Stromal cell of bone marrow (primary cell): ENCODE measurements at places on chromosomes 1 and 21.

DNA sequence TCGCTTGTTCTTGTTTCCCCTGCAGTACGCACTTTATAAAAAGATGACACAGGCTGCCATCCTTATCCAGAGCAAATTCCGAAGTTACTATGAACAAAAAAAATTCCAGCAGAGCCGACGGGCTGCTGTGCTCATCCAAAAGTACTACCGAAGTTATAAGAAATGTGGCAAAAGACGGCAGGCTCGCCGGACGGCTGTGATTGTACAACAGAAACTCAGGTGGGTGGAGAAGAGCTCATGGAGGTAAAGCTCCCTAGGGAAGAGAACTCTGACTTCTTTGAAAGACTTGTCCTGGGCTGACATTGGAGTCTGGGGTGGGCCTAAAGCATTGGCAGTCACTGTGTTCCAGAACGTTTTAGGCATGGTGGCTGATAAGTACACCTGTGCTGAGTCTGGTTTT, 19.9 kb upstream of the VAMP3 start:
- no peak for DNase-seq

- DNase-seq: no peak
Measured at GRCh38 chr1:8976896-8977450, 31.3 kb downstream of the CA6 start.

DNA sequence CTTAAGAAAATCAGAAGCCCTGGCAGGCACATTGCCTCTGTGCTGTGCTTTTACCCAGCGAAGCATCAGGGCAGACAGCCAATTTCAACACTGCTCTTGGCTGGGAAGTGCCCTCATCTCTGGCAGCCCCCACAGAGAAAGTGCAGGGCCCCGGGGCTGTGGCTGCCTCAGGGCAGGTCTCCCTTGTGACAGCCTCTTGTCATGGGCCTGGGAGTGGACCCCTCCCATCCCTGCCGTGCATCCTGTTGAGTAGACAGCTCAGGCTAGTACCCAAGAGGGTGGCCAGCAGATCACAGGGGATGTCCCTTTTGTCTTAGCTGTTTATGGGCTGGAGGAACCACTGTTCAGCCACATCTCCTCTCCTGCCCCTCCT, 23.3 kb downstream of the TTC34 start:
- DNase-seq: no peak

DNA sequence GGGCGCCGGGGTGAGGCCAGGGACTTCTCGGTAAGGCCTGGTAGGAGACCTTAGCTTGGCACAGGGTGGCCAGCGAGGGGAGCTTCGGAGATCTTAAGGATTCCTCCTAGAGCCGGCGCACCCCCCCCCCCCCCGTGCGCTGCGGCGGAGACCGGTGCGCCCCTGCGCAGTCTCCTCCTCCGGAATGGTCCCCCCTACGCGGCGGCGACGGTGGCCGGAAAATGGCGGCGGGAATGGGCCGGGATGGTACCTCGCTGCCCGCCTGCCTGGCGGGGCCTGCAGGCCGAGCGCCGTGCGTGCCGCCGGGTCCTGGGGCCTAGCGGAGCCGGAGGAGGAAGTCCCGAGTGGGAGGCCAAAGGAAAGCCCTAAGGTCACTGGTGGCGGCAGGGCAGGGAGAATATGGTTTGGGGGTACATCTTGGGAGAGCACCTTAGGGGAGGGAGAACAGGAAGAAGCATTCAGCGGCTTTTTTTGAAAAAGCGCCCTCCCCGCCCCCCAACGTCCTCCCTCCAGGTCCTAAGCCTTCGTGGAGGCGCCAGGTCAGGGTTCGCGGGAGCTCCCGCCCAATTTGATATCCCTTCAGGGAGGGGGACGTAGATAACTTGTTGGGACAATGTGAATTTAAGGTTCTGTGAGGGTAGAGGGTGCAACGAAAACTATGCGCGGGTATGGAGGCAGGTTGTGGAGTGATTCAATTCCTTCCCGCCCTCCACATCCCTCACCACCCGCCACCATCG, 429 bp downstream of the SRRM1 start:
- DNase-seq: no peak

- DNase-seq: no peak
Measured at GRCh38 chr21:25328736-25329135, 278.5 kb downstream of the MRPL39 start.

DNA sequence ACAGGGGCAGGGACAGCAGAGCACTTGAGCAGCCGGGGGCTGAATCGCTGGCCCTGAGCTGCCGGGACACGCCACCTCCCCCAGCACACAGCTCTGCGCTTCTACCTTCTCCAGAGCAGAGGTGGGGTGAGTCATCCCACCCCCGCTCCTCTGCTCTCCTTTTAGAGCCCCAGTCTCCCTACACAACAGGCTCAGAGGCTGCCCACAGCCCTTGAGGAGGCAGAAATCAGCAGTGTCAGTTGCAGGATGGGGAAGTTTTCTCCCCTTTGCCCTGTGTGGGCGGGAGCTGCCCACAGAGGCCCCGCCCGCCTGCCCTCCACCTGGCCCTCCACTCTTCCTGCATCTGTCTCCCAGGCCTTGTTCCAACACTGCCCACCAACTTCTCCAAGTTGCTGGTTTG, 94.6 kb downstream of the STUM start:
- DNase-seq: no peak

- DNase-seq: no peak
Measured at GRCh38 chr1:67687198-67687545, 2.2 kb downstream of the GADD45A start.

DNA sequence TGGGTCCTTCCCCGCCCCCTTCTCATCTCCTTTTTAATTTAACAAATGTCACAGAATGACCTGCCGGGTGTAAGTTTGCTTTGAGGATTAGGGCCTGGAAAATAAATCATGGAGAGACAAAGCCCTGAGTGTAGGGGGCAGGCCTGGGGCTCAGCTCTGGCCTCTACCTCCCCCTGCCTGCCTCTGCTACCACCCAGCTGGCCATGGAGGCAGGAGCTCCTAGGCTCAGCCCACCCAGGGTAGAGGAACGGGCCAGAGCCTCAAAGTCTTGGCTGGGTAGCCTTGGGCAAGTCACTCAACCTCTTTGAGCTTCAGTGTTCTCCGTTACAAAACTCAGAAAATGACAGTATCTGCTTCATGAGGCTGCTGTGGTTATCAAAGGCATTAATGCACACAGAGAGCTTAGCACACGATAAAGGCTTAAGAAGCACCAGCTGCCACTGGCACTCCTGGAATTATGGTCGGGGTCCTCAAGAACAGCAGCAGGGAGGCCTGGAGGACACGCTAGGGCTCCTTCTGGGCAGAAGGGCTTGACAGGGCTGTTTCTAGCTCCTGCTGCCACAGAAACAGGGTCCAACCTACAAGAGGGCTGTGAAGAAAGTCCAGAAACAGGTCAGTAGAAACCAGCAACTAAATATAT, 39.0 kb downstream of the LRP8 start:
- no peak for DNase-seq

DNA sequence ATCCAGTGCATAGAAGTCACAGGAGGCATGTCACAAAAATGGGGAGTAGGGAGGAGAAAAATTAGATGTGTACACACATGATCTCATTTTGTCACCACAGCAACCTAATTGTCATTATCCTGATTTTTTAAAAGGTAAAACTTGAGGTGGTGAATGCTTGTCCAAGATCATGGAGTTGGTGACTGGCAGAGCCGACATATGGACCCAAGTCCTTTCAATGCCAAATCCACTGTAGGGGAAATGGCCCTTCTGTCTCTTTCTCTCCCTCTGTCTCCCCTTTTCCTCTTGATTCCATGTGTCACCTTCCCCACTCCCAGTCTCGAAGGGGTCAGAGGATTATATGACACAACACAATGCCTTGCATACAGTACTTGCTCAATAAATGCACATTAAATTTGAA, 65.7 kb upstream of the JUN start:
- DNase-seq: no peak

DNA sequence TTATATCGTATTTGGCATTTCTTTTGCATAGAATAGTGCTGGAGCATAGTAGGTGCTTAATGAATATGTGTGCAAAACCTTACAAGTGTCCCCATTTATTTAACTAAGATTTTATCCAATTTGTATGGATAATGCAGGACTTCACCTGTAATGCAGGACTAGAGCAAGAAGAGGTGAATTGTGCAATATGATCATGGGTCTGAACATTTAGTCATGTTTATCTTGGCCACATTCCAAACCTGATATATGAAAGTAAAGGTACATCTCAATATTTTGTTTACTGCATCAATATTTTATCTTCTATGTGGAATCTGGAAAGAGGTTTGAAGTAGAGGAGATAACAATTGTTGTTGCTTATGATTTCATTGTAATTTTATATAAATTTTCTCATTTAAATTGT, 1626.7 kb upstream of the B3GALT2 start:
- DNase-seq: no peak

DNA sequence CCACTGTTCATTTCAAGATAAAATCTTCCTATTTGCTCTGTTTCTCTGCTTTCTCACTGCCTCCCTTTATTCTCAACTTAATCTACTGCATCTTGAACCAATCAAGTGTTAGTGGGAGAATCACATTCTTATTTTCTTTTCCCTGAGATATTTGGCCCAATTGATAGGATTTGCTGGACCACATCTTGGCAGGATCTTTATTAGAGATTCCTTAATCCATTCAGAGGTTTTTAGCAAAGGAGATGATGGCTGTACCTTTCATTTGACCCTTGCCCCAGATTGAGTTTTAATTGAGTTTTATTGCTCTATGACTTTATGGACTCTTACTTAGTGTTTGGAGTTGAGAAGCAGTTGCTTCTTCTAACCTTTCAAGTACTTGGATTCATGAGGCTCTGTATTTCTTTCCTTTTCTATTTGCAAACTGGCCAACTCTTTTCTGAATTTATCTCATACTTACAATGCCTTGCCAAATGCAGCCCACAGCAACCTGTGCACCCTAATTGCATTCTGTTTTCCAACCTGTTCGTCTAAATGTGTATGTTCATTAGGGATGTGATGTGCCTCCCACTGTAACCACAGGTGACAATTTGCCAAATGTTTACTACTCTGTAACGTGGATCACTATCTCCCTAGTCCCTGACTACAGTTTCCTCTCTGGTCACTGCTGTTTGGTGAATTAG, 274.8 kb upstream of the KAZN start:
- no peak for DNase-seq

DNA sequence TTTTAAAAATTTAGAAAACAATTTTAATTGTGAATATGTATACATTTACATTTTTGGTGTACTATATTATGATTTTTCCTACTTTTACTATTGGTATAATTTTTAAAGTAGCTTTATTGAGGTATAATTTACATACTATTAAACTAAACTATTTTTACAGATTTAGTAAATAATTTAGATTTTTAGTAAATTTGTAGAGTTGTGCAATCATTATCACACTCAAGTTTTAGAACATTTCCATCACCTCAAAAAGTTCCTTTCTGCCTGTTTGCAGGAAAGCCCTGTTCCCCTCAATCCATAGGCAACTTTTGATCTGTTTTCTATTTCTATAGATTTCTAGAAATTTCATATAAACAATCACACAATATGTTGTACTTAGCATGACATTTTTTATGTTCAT, 8.2 kb downstream of the PHTF1 start:
- DNase-seq: no peak

DNA sequence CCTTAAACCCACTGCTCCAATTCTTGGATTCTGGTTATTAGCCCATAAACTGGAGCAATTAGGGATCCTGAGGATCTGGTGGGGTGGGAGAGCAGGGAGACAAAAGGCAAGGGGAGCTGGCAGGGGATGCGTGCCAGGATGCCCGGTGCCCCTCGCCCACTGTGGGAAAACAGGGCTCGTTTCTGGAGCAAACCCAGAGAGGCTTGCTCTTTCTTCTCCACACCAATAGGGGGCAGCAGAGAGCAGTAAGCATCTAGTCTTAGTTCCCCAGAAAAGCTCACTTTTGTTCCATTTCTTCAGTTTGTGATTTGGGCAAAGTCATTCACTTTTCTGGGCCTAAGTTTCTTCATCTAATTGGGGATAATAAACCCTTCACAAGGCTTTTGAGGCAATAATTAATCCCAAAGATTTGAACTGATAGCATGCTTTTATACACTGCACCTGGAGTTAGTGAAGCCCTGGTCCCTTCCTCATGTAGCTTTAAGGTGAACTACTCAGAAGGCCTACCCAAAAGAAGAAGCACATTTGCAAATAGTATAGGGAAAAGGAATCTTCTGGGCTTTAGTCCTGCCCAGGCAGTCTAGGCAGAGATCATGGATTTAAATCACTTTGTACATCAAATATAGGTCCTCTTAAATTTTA, 160.6 kb upstream of the USP24 start:
- no peak for DNase-seq

DNA sequence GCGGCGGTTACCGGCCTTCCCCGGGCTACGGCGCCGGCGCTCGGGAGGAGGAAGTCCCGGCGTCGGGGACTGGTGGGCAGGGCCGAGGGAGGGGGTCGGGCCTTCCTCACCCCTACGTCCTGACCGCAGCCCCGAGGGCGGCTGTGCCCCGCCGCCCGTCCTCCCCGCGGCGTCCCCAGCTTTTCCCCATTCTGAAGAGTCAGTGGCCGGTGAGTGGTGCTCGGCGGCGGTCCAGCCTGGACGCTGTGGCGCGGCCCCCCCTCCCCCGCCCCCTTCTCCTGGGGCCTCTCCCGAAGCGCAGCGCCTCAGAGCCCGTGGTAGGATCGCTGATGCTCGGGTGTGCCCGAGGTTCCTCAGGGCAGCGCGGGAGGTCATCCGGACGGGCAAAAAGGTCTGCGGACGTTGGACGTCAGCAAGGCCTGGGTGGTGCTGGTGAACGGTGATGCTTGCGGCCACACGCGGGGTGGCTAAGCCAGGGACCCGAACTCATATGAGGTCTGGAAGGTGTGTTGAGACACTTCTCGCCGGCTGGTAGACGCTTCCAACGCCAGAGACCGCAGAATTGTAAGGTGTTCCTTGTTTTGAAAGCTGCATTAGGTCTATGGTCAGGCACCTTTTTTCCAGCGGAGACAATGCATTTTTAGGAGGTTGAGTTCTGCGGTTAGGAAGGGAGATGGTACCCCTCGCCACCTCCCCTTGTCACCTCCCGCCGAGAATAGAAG, 725 bp downstream of the SLC25A33 start:
- DNase-seq: no peak

DNA sequence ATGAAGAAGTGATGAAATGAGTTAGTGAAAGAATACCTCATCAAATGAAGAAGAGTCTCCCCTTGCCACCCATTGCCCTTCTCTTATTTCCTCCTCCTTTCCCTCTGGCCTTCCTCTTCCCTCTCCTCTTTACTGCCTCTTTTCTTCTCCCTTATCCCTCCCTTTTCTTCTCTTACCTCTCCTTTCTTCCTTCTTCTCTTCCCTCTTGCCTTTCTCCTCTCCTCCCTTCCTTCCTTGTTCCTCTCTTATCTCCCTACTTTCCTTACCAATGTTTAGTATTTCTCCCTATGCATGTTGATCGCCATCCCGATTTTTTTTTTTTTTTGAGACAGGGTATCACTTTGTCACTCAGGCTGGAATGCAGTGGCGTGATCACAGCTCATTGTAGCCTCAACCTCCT, 8.8 kb downstream of the MROH7 start:
- DNase-seq: no peak

GRCh38 chr1:220378571-220379302, 106.5 kb upstream of the RAB3GAP2 start:
- DNase-seq: no peak

- DNase-seq: no peak
Measured at GRCh38 chr1:209505044-209505443, 78.5 kb upstream of the CAMK1G start.
